ENCODE measurements at places on chromosomes 7 and 10. TPM values are rescaled to one million over a fixed set of nuclear protein-coding genes. Genes with fewer than 3 reads are reported as not detected.

The SPDYE6 gene
- total RNA-seq, result not detected

The ASCC1 gene
- 37.4 TPM for total RNA-seq

The FKBP6 gene
- not detected for total RNA-seq

The AKR1C1 gene
- total RNA-seq, result 84.2 TPM

The SLC29A3 gene
- 8.7 TPM for total RNA-seq

The GBX1 gene
- not detected for total RNA-seq

The CPA5 gene
- not detected for total RNA-seq

The PILRA gene
- 14.6 TPM for total RNA-seq

The ANXA8L1 gene
- 0.31 TPM for total RNA-seq

The SLC13A1 gene
- total RNA-seq, result not detected

The ELN gene
- 62.8 TPM for total RNA-seq

The PDZD7 gene
- 3.8 TPM for total RNA-seq

The UPK3BL1 gene
- total RNA-seq, result 23.0 TPM

The CALCR gene
- 0.62 TPM for total RNA-seq

The AOAH gene
- total RNA-seq, result 20.6 TPM

The LIPK gene
- total RNA-seq, result not detected

The AKR1C2 gene
- total RNA-seq, result 97.9 TPM

The CREM gene
- 59.5 TPM for total RNA-seq

The LRGUK gene
- total RNA-seq, result 0.76 TPM

The PANK1 gene
- 4.9 TPM for total RNA-seq
